ENCODE measurements at places on chromosomes 1 and 21.

GRCh38 chr21:23743821-23744220 is 1863.5 kb downstream of the MRPL39 start:
- no peak for DNase-seq

DNA sequence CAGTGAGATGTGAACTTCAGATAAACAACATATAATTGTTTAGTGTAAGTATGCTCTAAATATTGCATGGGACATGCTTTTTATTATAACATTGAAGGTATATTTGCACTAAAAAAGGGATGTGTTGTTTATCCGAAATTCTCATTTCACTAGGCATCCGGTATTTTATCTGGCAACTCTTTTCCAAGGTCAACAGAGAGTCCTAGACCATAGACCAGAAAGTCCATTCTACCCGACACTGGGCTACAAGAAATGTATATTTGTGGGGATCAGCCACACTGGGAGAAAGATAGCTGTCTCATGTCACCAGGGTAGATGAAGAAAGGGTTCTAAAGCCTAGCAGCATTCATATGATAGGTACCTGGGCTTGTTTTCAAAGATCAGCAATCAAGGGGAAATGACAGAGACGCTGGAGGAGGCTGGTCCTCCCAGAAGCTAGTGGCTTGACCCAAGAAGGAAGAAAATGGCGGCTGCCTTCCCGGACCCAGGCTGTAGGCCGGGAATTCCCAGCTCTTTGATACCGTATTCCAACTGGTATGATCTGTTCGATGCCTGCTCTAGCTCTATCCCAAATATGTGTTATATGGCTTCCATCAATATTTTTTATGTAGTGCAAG is 161.1 kb upstream of the IRF2BP2 start:
- DNase-seq: no peak

DNA sequence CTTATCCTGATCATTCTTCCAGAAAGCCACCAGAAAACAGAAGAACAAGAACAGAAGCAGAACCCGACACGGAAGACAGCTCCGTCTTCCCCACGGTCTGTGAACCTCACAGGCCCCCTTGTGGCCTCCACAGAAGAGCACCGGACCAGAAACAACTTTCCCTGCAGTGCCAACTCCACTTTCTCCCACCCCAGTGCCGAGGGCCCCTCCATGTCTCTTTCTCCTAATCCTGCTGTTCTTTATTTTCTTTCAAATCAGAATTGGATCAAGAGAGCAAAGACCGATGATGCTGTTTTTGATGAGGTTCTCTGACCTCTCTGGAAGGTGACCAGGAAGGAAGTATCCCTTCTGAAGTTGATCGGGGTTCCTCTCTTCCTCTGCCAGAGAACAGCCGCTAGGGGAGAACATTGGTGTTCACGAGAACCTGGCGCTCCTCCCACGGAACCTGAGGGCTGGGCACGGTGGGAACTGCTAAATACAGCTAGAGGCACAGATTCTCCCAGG is 58.9 kb upstream of the CTTNBP2NL start:
- DNase-seq: no peak

GRCh38 chr1:240515505-240515904 is 96.5 kb downstream of the GREM2 start:
- no peak for DNase-seq

DNA sequence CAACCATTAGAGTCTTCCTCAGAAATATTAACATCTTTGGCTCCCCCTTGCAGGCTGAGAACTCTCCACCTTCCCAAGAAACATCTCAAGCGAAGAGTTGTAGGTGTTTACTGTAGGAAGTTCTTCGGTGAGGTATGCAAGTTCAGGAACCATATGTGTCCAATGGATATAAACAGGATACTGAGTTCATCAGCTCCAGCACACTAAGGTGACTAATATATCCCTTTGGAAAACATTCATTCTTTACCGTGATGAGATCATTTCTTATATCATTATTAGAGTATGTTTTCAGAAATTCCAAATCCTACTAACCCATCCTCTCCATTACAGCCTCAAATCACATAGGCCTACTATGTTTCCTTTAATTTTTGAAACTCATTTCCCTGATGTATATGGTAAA is 37.3 kb upstream of the PRMT6 start:
- DNase-seq: peak; percentile 13

- DNase-seq: no peak
Observed at GRCh38 chr1:155177918-155178281, 4.3 kb downstream of the TRIM46 start.

DNA sequence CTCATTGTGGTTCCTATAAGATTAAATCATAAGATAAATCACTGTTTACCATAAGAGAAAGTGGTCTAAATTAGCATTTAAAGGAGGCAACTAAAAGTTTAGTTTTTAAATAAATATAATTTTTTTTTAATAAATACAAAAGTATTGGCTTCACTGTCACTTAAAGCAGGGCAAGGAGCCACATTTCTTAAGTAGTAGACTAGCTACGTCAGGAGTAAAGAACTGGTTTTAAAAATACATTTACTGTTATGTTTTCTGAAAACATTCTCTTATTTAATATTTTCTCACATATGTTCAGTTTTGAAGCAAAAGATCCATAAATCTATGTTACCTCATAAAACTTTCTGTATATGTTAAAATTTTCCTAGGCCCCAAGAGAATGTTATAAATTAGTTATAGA is 2.2 kb downstream of the ANGPTL1 start:
- DNase-seq: no peak

Measured in muscle of back (tissue), 13 donors.